ENCODE measurements at places on chromosomes 12 and 14.
A peak's percentile ranks its signal among the peaks of the same experiment; 100 is the strongest.

DNA sequence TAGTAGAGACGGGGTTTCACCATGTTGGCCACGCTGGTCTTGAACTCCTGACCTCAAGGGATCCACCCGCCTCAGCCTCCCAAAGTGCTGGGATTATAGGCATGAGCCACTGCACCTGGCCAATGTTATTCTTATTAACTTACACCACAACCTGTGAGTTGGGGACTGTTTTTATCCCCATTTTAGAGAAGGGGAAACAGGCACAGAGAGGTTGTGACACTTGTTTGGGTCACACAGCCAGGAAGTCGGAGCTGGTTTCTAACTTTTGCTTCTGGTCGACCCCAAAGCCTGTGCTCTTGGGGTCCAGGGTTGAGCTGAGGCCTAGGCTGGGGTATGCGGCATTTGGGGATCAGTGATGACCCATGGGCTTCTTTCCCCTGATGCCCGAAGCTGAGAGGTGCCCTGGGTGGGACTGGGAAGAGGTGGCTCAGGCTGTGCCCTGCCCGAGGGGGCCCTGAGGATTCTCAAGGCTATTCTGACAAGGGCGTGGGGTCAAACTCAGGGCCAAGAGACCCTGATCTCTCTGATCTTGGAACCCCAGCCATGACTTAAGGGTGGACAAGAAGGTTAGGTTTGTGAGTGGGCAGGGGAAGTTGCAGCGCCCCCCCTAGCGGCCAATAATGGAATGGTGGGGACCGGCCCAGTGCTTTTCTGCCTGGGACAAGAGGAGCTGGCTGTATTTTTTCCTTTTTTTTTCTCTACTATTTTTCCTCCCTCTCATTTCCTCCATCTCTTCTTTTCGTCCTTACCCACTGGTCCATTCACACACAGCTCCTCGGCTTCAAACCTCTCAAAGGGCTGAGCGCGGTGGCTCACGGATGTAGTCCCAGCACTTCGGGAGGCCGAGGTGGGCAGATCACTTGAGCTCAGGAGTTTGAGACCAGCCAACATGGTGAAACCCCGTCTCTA is 3.0 kb downstream of the SDSL start:
- DNase-seq: peak; percentile 22

- DNase-seq: no peak
These were observed 1.4 kb downstream of the RNASE9 start for GRCh38 chr14:20559461-20559904.

GRCh38 chr12:124906606-124907261 is 7.7 kb downstream of the UBC start:
- DNase-seq: peak; percentile 71

GRCh38 chr12:91506452-91506851 is 323.8 kb upstream of the DCN start:
- no peak for DNase-seq

DNA sequence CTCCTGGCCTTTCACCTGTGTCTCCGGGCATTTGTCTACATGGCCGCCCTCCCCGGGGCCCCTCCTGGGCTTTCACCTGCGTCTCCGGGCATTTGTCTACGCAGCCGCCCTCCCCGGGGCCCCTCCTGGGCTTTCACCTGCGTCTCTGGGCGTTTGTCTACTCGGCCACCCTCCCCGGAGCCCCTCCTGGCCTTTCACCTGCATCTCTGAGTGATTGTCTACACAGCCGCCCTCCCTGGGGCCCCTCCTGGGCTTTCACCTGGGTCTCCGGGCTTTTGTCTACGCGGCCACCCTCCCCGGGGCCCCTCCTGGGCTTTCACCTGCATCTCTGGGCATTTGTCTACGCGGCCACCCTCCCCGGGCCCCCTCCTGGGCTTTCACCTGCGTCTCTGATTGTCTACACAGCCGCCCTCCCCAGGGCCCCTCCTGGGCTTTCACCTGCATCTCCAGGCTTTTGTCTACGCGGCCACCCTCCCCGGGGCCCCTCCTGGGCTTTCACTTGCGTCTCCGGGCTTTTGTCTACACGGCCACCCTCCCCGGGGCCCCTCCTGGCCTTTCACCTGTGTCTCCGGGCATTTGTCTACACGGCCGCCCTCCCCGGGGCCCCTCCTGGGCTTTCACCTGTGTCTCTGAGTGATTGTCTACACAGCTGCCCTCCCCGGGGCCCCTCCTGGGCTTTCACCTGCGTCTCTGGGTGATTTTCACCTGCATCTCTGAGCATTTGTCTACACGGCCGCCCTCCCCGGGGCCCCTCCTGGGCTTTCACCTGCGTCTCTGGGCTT is 68.0 kb upstream of the GALNT9 start:
- DNase-seq: no peak

- DNase-seq: no peak
These were observed 2.7 kb upstream of the INHBE start for GRCh38 chr12:57452181-57452936.

DNA sequence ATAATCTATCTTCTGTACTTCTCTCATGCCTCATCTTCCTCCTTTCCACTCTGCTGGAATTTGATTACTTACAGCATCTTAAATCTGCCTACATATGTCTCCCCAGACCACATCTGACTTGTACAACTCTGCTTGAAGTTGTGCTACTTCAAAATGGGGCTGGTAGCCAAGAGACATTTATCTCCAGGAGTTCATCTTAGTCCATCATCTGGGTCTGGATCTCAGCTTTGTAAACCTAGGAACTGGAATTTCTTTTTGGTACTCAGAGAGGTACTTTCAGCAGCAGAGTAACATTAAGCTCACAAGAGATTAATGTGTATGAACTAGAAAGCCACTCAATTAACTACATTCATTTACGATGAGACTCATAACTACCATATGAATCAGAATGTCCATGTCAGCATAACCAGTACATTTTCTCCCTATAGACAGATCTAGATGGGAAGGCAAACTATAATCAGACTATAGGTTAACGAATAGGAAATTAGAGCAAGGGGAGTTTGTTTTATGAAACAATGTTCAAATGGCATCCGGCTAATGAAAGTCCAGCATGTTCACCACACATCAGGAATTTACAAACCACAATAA is 178.8 kb downstream of the CEP128 start:
- no peak for DNase-seq
